Stimulated activated CD4-positive, alpha-beta T cell treated with anti-CD3 and anti-CD28 coated beads, Interleukin-12 subunit alpha, Interleukin-12 subunit beta, amount 100 ng/mL, for 24 hours (primary cell): ENCODE measurements at places on chromosomes 7 and 10.

GRCh38 chr10:3790858-3791257 lies 5.8 kb upstream of the KLF6 start:
- no peak for DNase-seq

GRCh38 chr10:11488126-11488525 lies 123.3 kb downstream of the USP6NL start:
- DNase-seq = no peak

DNA sequence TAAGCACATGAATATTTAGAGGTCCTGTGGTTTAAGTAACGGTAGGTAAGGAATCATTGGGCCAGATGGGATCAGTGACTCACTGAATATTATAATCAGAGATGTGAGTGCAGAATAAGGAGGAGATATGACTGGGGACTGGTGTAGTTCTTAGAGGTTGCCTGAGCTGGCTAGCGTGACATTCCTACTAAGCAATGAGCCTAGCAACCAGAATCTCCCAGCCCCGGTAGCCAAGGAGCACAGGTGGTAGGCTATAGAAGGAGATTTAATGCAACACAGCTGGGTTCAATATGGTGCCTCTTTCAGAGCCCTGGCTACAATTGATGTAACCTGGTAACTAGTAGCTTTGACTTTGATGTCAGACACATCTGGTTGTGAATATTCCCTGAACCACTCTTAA lies 641.6 kb downstream of the AUTS2 start:
- DNase-seq = no peak

- DNase-seq = no peak
These were observed 24.0 kb upstream of the RNF32 start for GRCh38 chr7:156616269-156617202.
